Nephron progenitor cell (in vitro differentiated cells): ENCODE measurements at places on chromosomes 6 and 20.
A peak's percentile ranks its signal among the peaks of the same experiment; 100 is the strongest.

DNA sequence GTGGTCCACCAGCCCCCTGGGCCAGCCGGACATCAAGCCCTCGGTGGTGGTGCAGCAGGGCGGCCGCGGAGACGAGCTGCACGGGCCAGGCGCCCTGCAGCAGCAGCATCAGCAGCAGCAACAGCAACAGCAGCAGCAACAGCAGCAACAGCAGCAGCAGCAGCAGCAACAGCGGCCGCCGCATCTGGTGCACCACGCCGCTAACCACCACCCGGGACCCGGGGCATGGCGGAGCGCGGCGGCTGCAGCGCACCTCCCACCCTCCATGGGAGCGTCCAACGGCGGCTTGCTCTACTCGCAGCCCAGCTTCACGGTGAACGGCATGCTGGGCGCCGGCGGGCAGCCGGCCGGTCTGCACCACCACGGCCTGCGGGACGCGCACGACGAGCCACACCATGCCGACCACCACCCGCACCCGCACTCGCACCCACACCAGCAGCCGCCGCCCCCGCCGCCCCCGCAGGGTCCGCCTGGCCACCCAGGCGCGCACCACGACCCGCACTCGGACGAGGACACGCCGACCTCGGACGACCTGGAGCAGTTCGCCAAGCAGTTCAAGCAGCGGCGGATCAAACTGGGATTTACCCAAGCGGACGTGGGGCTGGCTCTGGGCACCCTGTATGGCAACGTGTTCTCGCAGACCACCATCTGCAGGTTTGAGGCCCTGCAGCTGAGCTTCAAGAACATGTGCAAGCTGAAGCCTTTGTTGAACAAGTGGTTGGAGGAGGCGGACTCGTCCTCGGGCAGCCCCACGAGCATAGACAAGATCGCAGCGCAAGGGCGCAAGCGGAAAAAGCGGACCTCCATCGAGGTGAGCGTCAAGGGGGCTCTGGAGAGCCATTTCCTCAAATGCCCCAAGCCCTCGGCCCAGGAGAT, 1.0 kb downstream of the POU3F2 start:
- DNase-seq, result peak; percentile 61

DNA sequence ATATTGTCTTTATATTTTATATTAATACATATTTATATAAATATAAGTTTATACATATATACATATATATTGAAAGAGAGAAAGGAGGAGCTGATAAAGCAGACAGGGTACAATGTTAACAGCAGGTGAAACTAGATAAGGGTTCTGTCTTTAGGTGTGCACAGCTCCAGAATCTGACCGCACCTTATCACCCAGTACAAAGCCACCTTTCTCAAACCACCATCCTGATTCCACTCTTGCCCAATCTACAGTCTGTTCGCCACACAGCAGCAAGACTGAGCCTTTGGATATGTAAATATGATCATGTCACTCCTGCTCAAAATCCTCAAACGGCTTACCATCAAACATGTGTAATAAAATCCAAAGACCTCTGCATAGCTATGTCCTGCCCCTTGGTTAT, 34.7 kb upstream of the ASCC3 start:
- no peak for DNase-seq

- no peak for DNase-seq
Observed at GRCh38 chr20:60092729-60093128, 134.5 kb downstream of the CDH26 start.

GRCh38 chr6:127173156-127173940, 54.9 kb downstream of the RSPO3 start:
- DNase-seq, result no peak

GRCh38 chr20:22576733-22577514, 7.4 kb downstream of the FOXA2 start:
- DNase-seq, result no peak

- peak; percentile 37 for DNase-seq
Observed at GRCh38 chr6:31158863-31159855, 770 bp downstream of the TCF19 start.

GRCh38 chr6:4676016-4676415, 100.2 kb upstream of the CDYL start:
- DNase-seq, result no peak

DNA sequence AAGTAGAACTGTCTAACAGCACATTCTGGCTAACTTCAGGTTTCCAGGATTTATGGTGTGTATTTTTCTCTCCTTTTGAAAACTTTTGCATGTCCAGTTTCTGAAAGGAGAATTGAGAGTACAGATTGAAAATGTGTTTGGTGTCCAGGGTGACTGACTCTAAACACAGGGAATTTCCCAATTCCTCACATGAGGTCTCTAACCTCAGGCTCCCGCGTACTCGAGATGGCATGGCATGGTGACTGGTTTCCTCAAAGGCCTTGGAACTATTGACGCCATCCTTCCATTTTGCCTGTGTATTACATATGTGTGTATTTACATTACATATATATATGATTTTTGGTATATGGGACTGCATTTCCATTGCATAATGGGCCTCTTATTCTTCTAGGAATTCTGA, 52.5 kb downstream of the PRND start:
- DNase-seq, result no peak

- DNase-seq, result no peak
Observed at GRCh38 chr20:58570204-58570859, 55.1 kb upstream of the APCDD1L start.

DNA sequence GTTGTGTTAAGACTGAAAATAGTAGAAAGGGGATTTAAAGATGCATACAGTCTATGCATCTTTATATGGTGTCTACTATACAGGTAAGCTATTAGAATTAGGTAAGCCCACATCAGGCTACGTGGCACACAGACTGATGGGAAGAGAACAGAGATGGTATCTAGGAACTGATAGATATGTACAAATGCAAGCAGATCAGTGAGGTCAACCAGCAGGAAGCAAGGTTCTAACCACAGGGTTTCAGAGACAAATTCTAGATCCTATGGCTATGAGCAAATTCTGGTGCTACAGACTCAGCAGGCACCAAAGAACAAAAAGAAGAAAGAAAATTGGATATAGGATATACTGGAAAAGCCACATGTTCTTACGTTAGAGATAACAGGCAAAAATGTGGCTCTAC, 110.6 kb downstream of the TRDN start:
- DNase-seq, result no peak

- no peak for DNase-seq
Observed at GRCh38 chr6:2807342-2808090, 34.1 kb downstream of the SERPINB1 start.
